ENCODE measurements at places on chromosomes 5 and 9. TPM values are rescaled to one million over a fixed set of nuclear protein-coding genes. Genes with fewer than 3 reads are reported as not detected.

DNA sequence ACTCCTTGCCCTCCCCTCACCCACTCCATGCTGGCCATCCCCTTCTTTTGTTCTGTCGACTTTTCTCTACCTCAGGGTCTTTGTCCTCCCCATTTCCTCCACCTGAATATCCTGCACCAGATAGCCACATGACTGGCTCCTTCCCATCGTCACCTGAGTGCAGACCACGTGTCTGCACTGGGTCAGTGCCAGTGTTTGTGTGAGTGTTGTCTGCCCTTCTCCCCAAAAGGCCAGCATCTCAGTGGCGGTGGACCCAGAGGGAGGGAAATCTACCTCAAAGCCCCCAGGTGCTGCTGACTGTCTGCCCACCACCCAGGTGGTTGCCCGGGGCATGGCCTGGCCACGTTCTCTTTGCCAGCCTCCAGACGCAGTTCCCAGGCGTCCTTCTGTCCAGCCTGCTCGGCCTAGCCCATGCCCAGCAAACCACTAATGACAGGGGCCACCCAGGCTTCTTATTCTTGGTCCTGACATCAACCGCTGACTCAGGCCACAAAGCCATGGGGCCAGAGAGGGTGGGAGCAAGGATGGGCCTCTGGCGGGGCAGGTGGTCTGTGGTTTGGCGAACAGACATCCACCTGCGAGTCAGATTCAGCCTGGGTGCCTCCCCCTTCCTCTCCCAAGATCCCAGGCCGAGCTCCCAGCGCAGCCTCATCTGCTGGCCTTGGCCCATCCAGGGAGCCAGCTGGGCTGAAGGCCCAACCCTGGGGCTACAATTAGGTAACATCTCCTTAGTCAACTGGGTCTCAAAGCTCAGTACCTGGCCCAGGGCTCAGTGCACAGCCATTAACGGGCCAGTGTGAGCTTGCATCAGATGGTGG, 5.5 kb upstream of the NINJ1 start:
- no peaks in the 10 kb centered on the region for H3K27me3 ChIP-seq
- no peaks in the 10 kb centered on the region for H3K36me3 ChIP-seq
- peaks cover 20% of the 10 kb centered on the region for H3K4me1 ChIP-seq
- no peak overlapping the region for H3K4me3 ChIP-seq

GRCh38 chr5:134521841-134522240, 3.6 kb upstream of the JADE2 start:
- no peak overlapping the region for H3K4me3 ChIP-seq
- no peak overlapping the region for H3K27ac ChIP-seq
- DNase-seq, result no peak
- H3K27me3 ChIP-seq, result peaks cover 6% of the 10 kb centered on the region

DNA sequence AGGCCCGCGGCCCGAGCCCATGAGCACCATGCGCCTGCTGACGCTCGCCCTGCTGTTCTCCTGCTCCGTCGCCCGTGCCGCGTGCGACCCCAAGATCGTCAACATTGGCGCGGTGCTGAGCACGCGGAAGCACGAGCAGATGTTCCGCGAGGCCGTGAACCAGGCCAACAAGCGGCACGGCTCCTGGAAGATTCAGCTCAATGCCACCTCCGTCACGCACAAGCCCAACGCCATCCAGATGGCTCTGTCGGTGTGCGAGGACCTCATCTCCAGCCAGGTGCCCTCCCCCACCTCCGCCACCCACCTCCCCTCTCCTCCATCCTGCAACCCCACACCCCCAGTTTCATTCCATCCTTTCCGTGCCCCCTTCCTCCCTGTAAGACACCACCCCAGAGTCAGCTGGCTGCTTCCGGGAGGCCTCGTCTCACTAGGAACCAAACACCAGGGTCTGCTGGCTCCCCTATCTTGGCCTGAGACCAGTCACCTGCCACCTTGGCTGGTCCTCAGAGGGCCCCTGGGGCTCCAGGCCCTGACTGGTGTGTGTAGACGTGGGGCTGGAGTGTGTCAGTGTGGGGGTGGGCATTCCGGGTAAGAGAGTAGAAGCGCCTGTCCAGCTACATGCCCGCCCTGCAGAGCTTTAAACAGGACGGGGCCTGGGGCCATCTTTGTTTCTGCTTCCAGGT, 655 bp downstream of the GRIN1 start:
- H3K27me3 ChIP-seq, result peaks cover 10% of the 10 kb centered on the region
- no peak for DNase-seq
- no peak overlapping the region for H3K4me3 ChIP-seq
- no peaks in the 10 kb centered on the region for H3K4me1 ChIP-seq
- no peak overlapping the region for H3K27ac ChIP-seq
- H3K36me3 ChIP-seq, result no peaks in the 10 kb centered on the region

- no peaks in the 10 kb centered on the region for H3K36me3 ChIP-seq
- no peaks in the 10 kb centered on the region for H3K4me1 ChIP-seq
- H3K27me3 ChIP-seq, result no peaks in the 10 kb centered on the region
- no peak overlapping the region for H3K27ac ChIP-seq
- no peak overlapping the region for H3K4me3 ChIP-seq
- DNase-seq, result no peak
Measured at GRCh38 chr5:150246835-150247234, 42.7 kb downstream of the CAMK2A start.

- no peak for DNase-seq
- no peak overlapping the region for H3K4me3 ChIP-seq
- peaks cover 3% of the 10 kb centered on the region for H3K4me1 ChIP-seq
- no peak overlapping the region for H3K27ac ChIP-seq
- no peaks in the 10 kb centered on the region for H3K27me3 ChIP-seq
Measured at GRCh38 chr5:78927657-78928282, 57.3 kb downstream of the ARSB start.

GRCh38 chr5:168177831-168178450, 113.5 kb upstream of the WWC1 start:
- H3K27me3 ChIP-seq, result no peaks in the 10 kb centered on the region
- H3K27ac ChIP-seq, result no peak overlapping the region
- H3K4me1 ChIP-seq, result no peaks in the 10 kb centered on the region
- H3K4me3 ChIP-seq, result no peak overlapping the region
- no peak for DNase-seq

DNA sequence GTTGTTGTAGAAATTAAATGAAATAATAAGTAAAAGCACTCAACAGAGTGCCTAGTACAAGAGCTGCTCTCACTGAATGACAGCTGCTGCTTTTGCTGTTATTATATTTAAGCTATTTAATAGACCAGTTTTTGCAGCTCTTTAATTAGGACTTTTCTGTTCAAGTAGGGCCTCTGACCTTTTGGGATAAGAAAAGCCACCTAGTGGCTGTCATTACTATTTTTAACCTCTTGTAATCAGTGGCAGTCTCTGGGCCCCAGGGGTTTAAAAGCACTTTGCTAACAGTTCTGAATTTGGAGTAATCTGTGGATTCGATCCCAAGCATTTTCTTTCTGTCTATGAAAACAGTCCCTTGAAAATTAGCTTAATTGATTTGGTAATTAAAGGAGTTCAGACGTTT, 121.1 kb downstream of the NUDT12 start:
- H3K4me1 ChIP-seq, result no peaks in the 10 kb centered on the region
- H3K36me3 ChIP-seq, result no peaks in the 10 kb centered on the region
- H3K4me3 ChIP-seq, result no peak overlapping the region
- H3K27ac ChIP-seq, result no peak overlapping the region
- DNase-seq, result no peak

DNA sequence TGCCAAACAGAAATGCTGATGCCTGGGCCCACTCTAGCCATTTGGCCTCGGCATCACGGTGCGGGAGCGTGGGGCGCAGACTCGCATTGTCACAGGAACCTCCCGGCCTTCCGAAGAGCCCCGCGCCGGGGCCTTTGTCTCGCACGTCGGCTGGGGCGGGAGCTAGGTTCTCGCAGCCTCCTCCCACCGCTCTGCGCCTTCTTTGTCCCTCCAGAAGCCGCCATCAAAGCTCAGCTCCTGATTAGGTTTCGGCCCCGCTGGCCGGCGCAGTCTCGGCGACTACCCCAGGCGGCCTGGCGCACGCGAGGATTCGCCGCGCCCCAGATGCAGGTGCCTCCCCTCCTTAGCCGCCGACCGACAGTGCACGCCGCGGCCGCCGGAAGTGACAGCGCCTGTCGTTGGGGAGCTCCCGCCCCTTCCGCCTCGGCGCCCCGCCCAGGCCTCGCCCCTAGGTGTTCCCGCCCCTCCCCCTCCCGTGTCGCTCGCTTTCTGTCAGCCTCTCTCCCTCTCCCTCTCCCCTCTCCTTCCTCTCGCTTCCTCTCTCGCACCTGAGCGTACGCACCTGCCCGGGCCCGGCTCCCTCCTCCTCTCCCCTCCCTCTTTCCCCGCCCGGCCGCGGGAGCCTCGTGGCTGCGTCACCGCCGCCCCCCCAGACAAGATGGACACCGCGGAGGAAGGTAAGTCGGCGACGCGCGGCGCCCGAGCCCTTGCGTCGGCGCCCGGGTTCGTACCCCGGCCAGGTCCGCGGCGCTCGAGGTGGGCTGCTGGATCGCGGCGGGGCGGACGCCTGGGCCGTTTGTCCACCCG, at the start of gene MARCHF6:
MARCHF6 (plus strand) TSS at position 455 of the 807 bp plus-strand sequence; CDS start at position 659, 204 bp downstream.
- no peaks in the 10 kb centered on the region for H3K36me3 ChIP-seq
- H3K4me3 ChIP-seq, result peak within 1 kb of the TSS; percentile 97
- H3K27me3 ChIP-seq, result no peaks in the 10 kb centered on the region
- H3K4me1 ChIP-seq, result peaks cover 3% of the 10 kb centered on the region

- H3K27ac ChIP-seq, result no peak overlapping the region
- peak; percentile 13 for DNase-seq
- no peaks in the 10 kb centered on the region for H3K27me3 ChIP-seq
- H3K4me3 ChIP-seq, result no peak overlapping the region
- no peaks in the 10 kb centered on the region for H3K4me1 ChIP-seq
Measured at GRCh38 chr5:87686975-87687374, 274.2 kb upstream of the CCNH start.

- H3K4me3 ChIP-seq, result no peak overlapping the region
- H3K4me1 ChIP-seq, result peaks cover 12% of the 10 kb centered on the region
- no peaks in the 10 kb centered on the region for H3K27me3 ChIP-seq
- H3K27ac ChIP-seq, result peak overlapping the region; percentile 52
Measured at GRCh38 chr5:122297587-122298298, 14.3 kb upstream of the SNCAIP start.

DNA sequence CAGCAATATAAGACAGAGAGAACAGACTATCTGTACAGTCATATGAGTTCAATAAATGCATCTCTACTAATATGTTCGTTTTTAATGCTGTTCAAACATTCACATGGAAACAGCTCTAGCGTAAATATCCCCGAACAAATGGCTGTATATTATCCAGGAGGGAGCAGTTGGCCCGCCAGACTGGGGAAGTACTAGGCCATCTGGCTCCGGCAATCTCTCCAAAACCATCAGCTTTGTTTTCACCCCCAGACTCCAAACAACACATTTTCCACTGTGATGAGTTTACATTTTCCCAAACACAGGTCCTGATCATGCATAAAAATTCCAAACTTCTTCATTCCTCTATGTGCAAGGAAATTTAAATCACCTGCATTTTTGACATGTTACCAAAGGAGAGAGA, 8.7 kb downstream of the EBF1 start:
- no peaks in the 10 kb centered on the region for H3K27me3 ChIP-seq
- H3K36me3 ChIP-seq, result no peaks in the 10 kb centered on the region
- DNase-seq, result no peak
- peaks cover 5% of the 10 kb centered on the region for H3K4me1 ChIP-seq
- H3K27ac ChIP-seq, result no peak overlapping the region

DNA sequence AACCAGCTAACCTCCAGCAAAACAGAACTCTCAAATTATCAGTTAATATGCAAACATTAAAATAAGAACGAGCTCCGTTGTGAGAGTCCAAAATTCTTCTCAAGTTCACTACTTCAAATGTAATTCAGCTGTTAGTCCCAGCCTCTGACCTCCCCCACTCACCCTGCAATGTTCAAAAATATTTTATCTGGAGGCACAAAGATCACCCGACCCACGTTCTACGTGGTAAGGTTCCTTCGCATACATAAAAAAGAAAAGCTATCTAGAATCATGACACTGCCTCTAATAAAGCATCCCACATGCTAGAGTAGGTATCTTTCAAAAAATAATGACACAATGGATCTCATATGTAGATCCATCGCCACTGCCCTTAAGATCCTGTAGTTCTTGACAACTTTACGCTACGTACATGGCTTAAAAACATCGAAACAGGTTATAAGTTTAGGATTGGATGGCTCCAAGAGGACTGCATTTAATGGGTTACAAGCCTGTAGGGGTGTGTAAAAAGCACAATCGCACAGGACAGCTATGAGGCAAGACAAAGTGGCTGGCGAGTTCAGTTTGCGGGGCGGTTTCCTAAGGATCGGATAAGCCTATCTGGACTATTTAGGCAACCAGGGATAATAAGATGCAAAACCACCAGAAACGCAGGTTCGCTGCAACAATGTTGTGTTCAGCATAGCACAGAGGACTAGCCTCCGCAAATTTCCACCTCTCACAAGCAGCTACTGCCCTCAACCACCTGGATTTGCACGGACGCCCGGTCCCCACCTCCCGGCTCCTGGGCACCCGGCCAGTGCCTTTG, 969 bp downstream of the CLK4 start:
- H3K4me1 ChIP-seq, result no peaks in the 10 kb centered on the region
- peak overlapping the region; percentile 95 for H3K27ac ChIP-seq
- H3K4me3 ChIP-seq, result peak overlapping the region; percentile 79
- no peak for DNase-seq
- peaks cover 8% of the 10 kb centered on the region for H3K36me3 ChIP-seq
- no peaks in the 10 kb centered on the region for H3K27me3 ChIP-seq

DNA sequence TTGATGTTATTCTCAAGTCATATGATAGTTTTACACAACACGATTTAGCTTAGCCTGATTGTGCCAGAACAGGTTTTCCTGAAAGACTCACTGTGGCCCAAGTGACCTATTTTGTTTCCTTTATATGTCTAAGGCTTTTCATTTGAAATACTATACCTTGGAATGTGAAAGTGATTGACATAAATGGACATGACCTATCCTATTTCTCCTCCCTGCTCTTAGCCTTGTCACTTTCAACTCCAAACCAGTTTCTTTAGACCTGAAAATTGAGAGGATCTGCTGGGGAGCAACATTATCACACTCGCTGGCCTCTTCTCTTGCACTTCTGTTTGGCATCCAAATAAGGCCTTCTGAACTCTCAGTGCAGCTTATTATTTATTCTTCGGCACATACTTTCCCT, 496.8 kb downstream of the MAT2B start:
- H3K27me3 ChIP-seq, result no peaks in the 10 kb centered on the region
- no peak for DNase-seq
- H3K4me3 ChIP-seq, result no peak overlapping the region
- no peaks in the 10 kb centered on the region for H3K36me3 ChIP-seq

DNA sequence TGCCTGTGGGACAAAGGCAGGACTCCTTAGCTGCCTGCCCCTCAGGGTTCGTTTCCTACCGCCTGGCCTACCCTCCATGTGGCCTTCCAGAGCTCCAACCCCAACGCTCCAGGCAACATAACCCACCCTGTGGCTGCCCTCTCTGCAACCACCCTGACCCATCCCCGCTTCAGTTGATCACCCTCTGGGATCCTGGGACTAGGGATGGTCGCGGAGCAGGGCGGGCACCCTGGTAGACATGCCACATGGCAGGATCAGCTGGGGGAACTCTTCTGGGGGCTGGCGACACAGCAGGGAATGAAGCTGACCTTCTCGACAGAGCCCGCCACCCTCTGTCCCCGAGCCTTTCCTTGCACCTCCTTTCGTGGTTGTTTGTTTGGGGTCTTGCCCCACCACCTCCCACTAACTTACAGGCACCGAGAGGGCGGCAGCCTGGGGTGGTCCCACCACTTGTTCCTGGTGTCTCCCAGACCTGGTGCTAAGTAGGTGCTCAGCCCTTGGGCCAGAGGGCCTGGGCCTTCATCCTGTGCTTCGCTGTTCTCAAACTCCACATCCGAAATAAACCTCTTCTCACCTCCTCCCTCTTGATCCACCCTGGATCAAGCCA, 243.1 kb downstream of the PBX3 start:
- H3K4me3 ChIP-seq, result no peak overlapping the region
- H3K36me3 ChIP-seq, result no peaks in the 10 kb centered on the region
- no peaks in the 10 kb centered on the region for H3K27me3 ChIP-seq
- H3K4me1 ChIP-seq, result no peaks in the 10 kb centered on the region
- no peak for DNase-seq

ADAMTSL1 gene
- total RNA-seq, result 0.10 TPM

CDO1 gene
- not detected for total RNA-seq

ARHGEF39 gene
- total RNA-seq, result 12.4 TPM

CSF1R gene
- 4.4 TPM for total RNA-seq
